ENCODE measurements at places on chromosomes 4 and X. TPM values are rescaled to one million over a fixed set of nuclear protein-coding genes. Genes with fewer than 3 reads are reported as not detected.

Gene IL1RAPL2
- total RNA-seq = 0.42 TPM

DNA sequence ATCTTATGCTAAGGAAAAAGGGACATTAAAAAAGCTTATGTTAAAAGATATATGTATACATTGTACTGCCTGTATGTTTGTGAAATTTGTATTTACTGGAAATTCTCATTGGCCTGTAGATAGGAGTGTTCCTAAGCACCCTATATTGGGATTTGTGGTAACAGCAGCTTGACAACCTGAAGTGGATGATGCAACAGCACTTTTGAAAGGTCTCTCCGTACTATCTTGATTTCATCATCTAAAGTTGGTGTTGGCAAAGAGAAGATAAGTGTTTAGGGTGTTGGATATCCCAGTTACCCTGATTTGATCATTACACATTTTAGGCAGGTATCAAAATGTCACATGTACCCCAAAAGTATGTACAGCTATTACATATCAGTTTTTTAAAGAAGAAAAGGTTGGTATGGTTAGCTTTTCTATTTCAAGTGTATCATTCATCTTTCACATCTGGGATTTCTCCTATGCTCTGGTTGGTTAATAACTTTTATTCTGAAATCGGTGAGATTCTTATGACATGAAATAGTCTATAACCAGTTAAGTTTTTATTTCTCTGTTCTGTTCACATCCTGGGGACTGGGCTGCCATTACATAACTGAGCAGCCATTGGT, 10.3 kb downstream of the HADH start:
- DNase-seq = no peak

GRCh38 chr4:91198951-91199350, 1071.8 kb downstream of the CCSER1 start:
- DNase-seq = no peak

- DNase-seq = peak; percentile 65
These were observed 169.9 kb upstream of the AADAT start for GRCh38 chr4:170259631-170260153.

GRCh38 chrX:107710617-107711391, 64.8 kb downstream of the TSC22D3 start:
- no peak for DNase-seq

DNA sequence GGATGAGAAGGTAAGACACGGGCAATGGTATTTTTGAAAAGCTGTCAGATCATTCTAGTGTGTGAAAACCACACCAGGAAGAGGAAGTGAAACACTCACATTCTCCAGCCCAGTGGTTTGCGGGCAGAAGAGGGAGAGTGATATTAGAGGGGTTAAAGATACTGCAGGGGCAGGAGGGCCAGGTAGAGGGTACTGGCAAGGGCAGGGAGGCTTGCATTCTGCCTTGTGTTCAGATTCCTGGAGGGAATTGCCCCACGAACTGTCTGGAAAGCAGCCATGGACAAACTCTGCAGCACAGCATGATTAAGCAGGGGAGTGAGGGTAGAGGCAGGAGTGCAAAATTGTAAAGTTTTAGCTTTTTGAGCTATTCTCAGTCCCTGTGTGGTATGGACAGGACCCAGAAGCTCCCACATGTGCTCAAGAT, 30.9 kb downstream of the NIPAL1 start:
- no peak for DNase-seq

- DNase-seq = no peak
These were observed 30.7 kb upstream of the KLHL8 start for GRCh38 chr4:87251106-87251505.

GRCh38 chr4:54016504-54016903, 47.9 kb downstream of the CHIC2 start:
- DNase-seq = no peak

Gene GABRG1
- total RNA-seq = not detected

Gene NMU
- total RNA-seq = 34.3 TPM

Gene CT83
- not detected for total RNA-seq

Gene CFAP299
- total RNA-seq = not detected

GRCh38 chr4:173793937-173794510, 264.0 kb upstream of the HAND2 start:
- no peak for DNase-seq

Gene PNMA3
- 0.26 TPM for total RNA-seq

- DNase-seq = peak; percentile 77
These were observed at the start of gene UBL4A for GRCh38 chrX:154486396-154487207. Gene UBL4A, minus strand, starts transcription at chrX:154486615. Its CDS starts 31 bp downstream, at chrX:154486584.

GRCh38 chr4:1981251-1982058, 27.3 kb downstream of the NELFA start:
- DNase-seq = peak; percentile 65

Gene UGT8
- 2.5 TPM for total RNA-seq

Gene MTHFD2L
- 15.3 TPM for total RNA-seq

Gene RRAGB
- total RNA-seq = 13.4 TPM

Gene FHDC1
- 32.5 TPM for total RNA-seq

DNA sequence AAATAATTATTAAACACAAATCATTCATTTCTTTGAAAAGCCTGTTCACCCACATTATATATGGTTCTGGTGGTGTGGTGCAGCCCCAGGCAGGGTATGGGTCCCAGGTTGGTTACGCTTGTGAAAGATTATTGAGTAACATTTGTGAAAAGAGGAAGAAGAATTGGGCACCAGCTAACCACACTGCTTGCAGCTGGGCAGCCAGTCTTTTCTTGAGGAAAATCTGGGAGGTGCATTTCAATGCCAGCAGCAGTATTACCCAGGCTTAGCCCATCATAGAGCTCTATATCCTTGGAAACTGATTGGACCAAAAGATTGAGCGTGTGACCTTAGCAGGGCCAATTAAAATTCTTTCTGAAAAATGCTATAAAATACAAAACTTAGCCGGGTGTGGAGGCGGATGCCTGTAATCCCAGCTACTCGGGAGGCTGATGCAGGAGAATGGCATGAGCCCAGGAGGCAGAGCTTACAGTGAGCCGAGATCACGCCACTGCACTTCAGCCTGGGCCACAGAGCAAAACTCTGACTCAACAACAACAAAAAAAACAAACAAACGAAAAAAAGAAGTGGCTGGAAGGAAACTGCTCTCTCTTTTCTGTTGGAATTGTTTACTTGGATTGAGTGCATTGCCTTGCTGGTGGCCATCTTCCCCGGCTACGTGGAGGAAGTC, 9.7 kb upstream of the PLAC8 start:
- DNase-seq = no peak

Gene RPL10
- 6,960 TPM for total RNA-seq

- DNase-seq = no peak
These were observed 43.9 kb upstream of the PSAPL1 start for GRCh38 chr4:7478665-7479064.

- DNase-seq = no peak
These were observed 32.2 kb upstream of the MAGEA10 start for GRCh38 chrX:152170621-152171020.

DNA sequence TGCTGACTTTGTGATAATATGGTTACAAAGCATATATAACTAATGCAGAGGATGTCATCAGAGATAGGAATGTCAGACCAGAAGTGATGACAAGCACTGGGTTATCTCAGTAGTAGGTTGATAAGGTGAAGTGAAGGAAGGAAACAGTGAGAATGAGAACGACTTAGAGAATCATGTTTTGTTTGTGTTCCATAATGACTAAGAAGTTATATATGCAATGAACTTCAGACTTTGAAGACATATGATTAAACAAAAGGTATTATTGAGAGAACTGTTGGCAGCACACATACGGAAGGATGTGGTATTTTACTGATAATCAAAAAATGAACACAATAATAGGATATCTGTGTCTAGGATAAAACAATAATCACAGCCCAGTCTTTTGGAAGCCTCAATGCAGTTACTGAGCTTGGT, 18.3 kb upstream of the HHIP start:
- no peak for DNase-seq

- no peak for DNase-seq
These were observed 76.9 kb downstream of the COL4A6 start for GRCh38 chrX:108361316-108361715.

DNA sequence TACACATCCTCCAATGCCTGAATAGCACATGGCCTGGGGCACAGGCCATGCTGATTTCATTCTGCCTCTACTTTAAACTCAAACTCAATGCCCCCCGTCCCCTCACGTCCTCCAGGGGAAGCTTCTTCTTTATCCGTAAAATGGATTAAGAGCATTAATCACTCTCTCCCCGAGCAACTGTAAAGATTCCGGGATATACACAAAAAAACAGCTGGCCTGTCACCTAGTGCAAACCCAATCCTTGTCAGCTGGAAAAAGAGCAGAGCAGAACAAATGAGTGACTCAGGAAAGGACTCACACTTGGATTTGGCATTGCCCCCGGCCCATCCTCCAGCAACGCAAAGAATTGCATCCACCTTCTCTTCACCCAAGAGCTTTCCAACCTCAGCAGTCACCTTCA, 7.8 kb downstream of the QDPR start:
- DNase-seq = no peak

DNA sequence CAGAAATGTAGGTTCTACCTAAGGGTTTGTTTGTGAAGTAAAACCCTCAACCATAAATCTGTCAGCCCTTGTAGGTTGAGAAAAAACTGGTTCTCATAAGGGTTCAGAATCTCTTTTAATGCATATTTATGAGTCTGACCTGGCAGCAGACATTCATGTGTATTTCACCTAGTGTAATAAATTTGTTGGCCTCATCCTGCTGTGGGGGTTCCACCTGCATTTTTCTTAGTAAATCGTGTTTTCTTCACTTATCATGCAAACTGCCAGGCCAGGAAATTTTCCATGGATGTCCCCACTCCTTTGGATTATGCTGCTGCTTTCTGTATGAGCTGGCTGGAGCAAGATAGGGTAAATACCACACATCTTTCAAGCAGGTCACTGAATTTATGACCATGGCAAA, 42.4 kb downstream of the KLHL13 start:
- DNase-seq = no peak

GRCh38 chr4:48194971-48195370, 60.9 kb upstream of the TXK start:
- no peak for DNase-seq

Gene USP17L22
- not detected for total RNA-seq

Gene ZNF732
- 2.0 TPM for total RNA-seq
